ENCODE measurements at places on chromosomes 12 and 14.

DNA sequence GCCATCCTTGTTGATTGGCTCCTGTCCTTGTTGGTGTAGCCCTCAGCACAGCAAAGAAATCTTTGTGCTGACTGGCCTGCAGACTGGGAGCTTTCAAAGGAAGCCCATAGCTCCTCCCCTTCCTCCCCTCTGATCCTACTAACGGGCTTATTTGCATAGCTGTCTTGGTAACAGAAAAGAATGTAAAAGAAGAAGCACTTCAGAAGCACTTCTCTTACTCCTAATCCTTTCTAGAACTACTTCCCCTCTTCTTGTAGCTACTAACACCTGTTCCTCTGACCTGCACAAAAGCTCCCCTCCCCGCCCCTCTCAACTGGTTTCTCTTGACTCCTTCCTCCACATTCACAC, 14.3 kb upstream of the RIC8B start:
- no peak for DNase-seq

DNA sequence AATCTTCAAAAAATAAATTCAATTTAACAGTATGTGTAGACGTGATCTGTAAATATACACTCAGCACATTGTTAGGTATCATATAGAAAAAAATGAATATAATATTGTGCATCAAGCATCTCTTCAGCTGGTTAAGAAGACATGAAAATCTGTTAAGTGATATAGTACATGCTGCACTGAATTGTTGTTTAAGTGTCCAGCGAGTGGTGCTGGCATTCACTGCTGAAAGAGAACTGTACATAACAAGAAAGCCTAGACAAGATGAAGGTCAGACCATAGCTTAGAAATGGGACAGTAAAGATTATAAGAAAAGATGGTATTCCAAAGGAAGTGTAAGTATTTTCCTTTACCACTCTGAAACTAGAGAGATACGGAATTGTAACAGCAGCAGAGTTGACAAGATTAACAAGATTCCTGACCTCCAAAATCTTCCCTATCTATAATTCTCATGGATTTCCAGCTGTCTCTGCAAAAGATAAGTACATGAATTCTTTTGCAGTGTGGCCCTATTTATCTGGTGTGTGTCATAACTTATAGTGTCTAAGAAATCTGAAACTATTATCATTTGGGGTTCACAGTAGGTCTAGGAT, 198.6 kb downstream of the FLRT2 start:
- no peak for DNase-seq

DNA sequence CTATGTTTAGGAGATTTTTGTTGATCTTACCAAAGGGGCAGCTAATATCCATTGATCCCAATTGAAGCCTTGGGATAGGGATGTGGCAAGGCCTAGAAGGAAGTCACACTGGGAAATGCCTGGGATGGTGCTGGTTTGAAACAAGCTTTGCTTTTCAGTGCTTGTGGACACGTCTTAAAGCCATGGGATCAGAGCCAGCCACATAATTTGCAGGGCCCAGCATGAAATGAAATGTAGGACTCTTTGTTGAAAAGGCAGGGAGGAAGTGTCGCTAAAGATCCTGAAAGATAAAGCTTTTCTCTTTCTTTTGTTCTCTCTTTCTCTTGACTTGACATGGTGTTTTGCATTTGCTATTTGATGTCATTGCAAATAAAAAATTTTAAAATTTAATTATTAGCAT, 5.0 kb downstream of the TTC9 start:
- DNase-seq = no peak

DNA sequence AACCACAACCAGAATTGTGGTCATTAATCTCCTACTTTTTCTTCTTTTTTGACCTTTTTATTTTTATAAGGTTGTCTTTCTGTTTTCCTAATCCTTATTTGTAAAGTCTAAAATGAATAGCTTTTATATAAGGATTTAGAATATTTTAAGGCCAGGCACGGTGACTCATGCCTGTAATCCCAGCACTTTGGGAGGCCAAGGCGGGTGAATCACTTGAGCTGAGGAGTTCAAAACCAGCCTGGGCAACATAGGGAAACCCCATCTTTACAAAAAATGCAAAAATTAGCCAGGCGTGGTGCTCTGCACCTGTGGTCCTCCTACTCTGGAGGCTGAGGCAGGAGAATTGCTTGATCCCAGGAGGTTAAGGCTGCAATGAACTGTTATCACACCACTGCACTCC, 55.1 kb downstream of the IFT81 start:
- no peak for DNase-seq

DNA sequence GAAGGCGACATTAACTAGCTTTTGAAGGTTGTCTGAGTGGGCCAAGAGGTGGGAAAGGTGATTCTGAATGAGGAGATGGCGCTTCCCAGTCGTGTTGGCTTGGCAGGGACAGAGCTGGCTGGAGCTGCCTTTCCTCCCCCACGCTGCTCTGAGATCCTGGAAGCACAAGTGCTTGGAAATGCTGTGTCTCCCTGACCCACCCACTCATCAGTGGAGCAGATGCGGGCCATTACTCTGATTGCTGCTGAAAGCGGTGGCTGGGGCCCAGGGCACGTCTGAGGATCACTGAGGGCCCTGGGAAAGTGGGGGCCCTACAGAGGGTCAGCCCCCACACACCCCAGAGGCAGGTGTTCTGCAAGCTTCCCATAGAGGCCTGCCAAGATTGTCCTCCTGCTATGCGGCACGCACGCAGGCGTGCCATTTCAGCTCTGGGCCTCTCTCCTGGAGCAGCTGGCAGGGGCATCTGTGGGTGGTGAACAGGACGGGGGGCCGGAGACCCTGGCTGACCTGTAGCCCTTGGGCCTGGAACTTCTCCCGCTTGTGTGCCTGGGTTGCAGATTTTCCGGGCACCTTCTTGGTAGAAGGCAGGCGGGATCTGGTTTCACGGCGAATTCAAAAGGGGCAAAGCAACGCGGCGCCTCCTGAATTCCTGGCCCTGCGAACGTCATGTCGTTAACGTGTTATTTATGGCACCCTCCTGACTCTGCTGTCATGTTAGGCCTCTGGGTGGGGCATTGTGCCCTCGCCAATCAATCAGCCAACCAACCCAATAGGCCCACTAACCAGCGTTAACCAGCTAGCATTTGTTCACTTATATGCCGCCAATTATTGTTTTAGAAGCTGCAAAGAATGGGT, 133.8 kb upstream of the TBX3 start:
- DNase-seq = no peak

- no peak for DNase-seq
Measured at GRCh38 chr12:27178723-27179399, 65.2 kb upstream of the STK38L start.

DNA sequence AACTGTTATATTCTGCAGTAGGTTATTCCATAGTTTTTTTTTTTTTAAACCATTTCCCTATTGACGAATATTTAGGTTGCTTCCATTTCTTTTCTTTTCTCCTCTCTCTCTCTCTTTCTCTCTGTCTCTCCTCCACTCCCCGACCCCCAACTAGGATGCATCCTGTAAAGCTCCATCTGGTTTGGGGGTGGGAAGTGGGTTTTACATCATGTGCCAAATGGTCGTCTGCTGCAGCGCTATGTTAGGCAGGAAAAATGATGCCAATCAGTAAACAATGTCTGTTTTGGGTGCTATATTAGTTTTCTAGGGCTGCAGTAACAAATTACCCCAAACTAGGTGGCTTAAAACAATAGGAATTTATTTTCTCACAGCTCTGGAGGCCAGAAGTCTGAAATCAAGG, 465.0 kb downstream of the AACS start:
- no peak for DNase-seq

DNA sequence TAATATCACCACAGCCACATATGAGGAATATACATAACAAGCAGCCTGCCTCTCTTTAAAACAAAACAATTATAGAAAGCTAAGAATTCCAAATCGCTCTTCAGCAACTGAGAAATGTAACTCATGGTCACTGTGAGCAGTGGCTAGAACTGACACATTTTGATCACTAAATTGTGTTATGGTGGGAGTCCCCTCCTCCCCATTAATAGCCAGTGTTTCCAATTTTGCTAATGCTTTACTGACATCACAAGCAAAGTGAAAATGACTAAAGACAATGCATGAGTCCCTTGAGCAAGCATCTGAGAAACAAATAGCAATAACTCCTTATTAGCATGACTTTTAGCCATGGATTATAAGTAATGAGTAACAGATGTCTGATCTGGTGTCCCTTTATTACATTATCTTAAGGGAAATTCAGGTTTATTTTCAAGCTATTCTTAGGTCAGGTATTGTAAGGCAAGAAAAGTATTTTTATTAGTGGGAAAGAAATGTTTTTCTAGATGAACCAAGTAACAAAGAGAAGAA, 148.3 kb downstream of the KCNH5 start:
- DNase-seq = no peak

DNA sequence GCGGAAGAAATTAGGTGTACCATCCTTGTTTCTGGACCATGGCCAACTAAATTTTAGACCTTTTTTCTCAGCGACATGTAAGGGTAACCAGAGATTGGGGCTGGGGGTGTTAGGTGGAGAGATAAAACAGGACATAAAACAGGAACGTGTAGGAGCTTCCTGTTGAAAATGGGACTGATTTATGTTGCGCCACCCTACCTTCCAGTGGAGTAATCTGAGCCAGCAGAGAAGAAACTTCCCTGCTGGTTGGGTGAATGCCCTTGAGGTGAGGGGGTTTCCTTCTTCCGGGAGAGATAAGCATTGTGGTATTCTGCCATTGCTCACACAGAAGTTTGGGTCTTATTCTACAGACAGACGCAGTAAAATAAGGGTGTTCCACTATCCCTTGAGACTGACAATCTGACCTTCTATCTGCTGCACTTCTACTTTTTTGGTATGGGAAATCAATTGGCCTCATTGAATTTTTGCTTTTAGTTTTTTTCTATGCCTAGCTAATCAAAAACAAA, 417.6 kb downstream of the PCNX1 start:
- no peak for DNase-seq

DNA sequence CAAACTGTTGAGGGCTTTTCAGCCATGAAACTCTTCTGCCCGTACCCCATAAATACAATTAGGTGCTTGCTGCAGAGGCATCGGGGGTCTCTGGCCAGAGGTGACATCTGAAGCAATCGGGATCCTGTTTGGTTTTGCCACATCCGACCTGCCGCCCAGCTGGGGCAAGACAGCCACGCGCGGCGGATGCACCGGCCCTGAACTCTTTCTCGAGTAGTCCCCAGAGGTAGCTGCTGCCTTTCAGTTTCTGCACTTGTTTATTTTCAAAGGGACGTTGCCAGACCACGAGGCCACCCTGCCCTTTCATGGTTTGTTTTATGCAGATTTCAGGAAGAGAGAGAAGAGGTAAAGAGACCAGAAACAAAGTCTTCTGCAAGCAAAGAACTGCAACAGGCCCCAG, 10.6 kb upstream of the MLXIP start:
- DNase-seq = no peak

GRCh38 chr12:45130881-45131281, 80.0 kb upstream of the DBX2 start:
- DNase-seq = no peak

DNA sequence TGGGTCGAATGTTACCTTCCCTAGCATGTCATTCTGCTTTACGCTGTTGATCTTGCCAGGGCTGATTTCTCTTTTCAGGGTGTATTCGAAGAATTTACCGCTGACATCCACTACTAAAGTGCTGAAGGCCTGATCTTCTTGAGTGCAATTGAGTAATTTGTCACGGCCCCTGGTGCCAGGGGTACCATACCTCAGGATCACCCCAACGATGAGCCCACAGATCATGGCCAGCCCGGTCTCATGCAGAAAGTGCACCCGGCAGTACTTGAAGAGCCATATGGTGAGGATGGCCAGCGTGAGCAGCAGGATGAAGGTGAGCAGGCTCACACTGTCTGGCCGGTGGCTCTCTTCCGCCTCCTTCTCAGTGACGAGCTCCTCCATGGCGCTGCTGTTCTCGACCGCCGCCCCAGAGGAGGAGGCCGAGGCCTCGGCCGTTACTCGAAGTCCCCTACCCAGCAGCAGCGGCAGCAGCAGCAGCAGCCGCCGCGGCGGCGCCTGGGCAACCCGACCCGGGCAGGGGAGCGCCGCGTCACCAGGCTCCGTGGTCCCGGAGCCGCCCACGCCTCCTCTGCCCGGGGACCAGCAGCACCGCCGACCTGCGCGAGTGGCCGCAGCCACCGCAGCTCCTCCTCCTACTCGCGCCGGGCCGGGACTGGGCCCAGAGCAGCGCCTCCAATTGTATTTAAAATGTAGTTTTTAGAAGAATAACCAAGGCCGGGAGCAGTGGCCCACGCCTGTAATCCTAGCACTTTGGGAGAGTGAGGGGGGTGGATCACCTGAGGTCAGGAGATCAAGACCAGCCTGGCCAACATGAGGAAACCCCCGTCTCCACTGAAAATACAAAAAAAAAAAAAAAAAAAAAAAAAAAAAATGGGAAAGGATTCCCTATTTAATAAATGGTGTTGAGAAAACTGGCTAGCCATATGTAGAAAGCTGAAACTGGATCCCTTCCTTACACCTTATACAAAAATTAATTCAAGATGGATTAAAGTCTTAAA, 58.5 kb upstream of the TMPO start:
- peak; percentile 37 for DNase-seq

GRCh38 chr14:104604458-104605449, at the start of gene TMEM179:
Gene TMEM179, minus strand, starts transcription at chr14:104604772. Its CDS starts 31 bp downstream, at chr14:104604741.
- no peak for DNase-seq

DNA sequence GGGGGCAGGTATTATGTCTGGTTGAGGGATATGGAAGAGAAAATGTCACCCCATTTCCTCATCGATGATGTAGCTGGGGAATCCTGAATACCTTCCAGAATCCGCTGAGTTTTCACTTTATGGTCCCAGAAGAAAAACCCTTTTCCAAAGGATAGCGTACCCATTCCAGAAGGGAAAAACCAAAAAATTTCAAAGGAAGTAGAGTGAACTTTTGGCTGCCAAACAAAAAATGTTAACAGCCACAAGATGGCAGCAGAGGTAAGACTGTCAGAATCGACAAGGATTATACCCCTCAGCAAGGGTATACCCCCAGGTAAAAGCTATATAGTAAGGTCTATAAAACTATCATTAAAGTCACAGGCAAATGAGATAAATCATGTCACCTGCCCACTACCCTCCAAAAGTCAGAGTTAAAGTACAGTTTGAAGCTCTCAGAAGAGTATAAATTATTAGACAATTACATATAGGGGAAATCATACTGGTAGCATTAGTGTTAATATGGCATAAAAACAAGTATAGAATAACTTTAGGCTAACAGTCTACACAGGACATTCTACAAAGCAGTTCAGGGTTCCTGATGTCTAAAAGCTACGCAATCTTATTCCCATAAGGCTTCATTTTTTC, 18.0 kb downstream of the ACIN1 start:
- DNase-seq = no peak
